Stimulated activated memory B cell treated with anti-CD40 and anti-IgM and Interleukin-4, amounts not matched to agents 10 μg/mL and 1 μg/mL and 100 μg/mL, for 72 hours (primary cell): ENCODE measurements at places on chromosomes 3 and 15.

- no peak for ATAC-seq
Measured at GRCh38 chr15:101386006-101386405, 91.0 kb upstream of the SNRPA1 start.

DNA sequence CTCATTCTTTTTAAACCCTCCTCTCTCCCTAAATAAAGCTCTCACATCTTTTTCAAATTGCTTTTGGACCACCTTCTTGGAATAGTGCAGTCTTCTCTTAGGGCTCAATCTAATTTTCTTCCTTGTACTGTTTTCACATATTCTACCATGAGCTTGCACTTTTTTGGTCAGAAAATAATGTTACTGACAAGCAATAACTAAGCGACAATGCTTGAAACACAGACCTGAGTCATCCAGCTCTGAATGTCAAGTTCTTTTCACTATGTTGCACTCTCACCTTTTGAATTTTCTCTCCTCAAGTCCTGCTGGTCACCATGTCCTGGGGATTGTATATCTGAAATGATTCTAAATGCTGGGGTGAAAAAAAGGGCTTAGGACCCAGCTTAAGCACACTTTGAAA, 8.9 kb downstream of the TNFAIP8L3 start:
- ATAC-seq: no peak

DNA sequence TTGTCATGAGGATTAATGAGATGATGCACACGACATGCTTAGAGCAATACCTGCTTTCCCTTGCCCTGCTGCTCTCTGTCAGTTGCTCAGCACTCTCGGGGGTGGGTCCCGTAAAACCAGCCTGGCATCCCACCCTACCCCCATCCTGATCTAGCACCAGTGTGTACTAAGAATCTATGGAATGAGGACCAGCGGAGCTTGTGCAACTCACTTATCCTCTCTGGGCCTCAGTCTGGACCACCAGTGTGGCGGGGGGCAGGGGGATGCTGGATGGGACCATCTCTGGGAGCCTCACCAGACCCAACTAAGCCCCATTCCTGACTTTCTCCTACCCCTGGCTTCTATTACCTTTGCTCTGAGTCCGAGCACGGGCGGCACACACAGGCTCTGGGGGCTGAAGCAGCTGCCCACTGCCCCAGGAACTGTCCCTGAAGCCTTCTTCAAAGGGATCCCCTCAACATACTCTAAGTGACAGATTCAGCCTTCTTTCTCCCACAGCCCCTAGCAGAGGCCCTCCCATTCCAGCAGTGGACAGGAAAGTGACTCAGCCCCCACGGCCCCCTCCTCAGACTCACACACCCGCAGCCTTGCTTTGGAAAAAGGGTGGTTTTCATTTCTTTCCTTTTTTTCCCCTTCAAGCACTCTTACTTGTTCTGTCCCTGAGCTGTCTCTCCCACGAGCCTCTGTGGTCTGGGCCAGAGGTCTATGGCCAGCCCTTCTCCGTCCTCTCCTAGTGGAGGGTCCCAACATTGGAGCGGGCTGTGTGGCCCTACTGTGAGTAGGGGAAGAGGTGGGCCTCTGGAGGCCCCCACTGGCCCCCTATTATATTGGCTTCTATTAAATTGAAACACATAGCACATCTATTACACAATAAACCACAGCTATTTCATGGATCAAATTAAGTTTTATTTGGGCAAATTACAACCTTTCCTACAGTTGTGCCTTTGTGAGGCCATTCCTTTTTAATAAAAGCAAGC, 100.3 kb downstream of the SMAD6 start:
- ATAC-seq: no peak

GRCh38 chr15:68966996-68967395, 36.7 kb downstream of the SPESP1 start:
- no peak for ATAC-seq

- peak; percentile 36 for ATAC-seq
Measured at GRCh38 chr3:45939341-45939771, 3.9 kb upstream of the CXCR6 start.
